ENCODE measurements at places on chromosomes 4 and X.
A peak's percentile ranks its signal among the peaks of the same experiment; 100 is the strongest.

- no peak for DNase-seq
Measured at GRCh38 chr4:138111462-138112000, 130.6 kb downstream of the SLC7A11 start.

DNA sequence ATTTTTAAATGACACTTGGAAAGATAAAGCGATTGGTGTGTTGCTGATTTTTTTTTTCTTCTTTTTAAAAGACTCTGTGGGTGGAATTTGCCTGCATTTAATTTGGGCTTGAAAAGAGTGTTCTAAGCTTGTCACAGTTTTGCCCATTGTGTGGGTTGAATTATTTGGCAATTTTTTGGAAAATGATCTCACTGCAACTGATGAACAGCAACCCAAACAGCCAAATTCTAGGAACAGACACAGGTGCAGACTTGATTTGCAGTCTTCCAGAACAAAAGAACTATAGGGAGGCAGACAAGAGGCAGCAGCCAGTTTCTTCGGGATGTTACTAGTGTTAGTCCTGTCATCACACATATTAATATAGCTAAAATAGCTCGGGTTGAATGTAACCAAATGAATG lies 40.5 kb downstream of the CASP6 start:
- no peak for DNase-seq

DNA sequence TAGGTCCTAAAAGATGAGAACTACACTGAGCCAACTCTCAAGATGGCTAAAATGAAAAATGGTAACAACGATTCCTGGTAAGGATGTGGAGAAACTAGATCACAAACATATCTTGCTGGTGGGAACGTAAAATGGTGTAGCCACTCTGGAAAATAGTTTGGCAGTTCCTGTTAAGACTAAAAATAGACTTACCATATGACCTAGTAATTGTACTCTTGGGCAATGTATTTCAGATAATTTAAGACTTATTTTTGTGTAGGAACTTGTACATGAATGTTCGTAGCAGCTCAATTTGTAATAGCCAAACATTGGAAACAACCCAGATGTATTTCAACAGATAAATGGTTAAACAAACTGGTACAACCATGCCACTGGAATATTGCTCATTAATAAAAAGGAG lies 106.2 kb downstream of the HDAC8 start:
- no peak for DNase-seq

DNA sequence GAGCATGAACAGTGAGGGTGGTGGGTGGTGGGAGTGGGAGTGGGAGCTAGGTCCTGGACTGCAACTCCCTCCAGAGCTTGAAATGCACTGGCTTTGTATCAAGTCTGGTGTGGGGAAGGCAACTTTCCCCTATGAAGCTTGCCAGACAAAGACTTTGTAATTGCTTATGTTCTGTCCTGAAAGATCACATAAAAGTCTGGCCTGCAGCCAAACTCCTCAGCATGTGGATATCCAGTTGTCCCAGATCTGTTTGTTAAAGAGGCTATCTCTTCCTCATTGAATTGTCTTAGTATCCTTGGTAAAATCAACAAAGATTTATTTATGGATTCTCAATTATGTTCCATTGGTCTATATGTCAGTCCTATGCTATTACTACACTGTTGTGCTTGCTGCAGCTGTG lies 607.9 kb downstream of the GLUD2 start:
- DNase-seq = peak; percentile 5

- no peak for DNase-seq
Measured at GRCh38 chr4:121148000-121148399, 16.1 kb downstream of the TNIP3 start.

Measured in NCI-H2029 treated with DMSO at 0.1 percent for 48 hours (cell line).